ENCODE measurements at places on chromosomes 11 and 22. TPM values are rescaled to one million over a fixed set of nuclear protein-coding genes. Genes with fewer than 3 reads are reported as not detected.

Gene NRIP3
- 2.0 TPM for polyA plus RNA-seq

Gene MS4A3
- polyA plus RNA-seq = 0.20 TPM

Gene MYO18B
- polyA plus RNA-seq = 0.05 TPM

Gene OR10D3
- not detected for polyA plus RNA-seq

Gene SEC14L6
- 12.4 TPM for polyA plus RNA-seq

Gene INPP5J
- polyA plus RNA-seq = 2.9 TPM

Gene RIC3
- polyA plus RNA-seq = 2.0 TPM

Gene A4GALT
- 23.9 TPM for polyA plus RNA-seq

Gene BCO2
- polyA plus RNA-seq = 5.3 TPM

Gene ARHGEF17
- polyA plus RNA-seq = 39.4 TPM

Gene FAU
- 1,051 TPM for polyA plus RNA-seq

Gene DCHS1
- polyA plus RNA-seq = 8.2 TPM
